ENCODE measurements at places on chromosomes 5 and 9.

DNA sequence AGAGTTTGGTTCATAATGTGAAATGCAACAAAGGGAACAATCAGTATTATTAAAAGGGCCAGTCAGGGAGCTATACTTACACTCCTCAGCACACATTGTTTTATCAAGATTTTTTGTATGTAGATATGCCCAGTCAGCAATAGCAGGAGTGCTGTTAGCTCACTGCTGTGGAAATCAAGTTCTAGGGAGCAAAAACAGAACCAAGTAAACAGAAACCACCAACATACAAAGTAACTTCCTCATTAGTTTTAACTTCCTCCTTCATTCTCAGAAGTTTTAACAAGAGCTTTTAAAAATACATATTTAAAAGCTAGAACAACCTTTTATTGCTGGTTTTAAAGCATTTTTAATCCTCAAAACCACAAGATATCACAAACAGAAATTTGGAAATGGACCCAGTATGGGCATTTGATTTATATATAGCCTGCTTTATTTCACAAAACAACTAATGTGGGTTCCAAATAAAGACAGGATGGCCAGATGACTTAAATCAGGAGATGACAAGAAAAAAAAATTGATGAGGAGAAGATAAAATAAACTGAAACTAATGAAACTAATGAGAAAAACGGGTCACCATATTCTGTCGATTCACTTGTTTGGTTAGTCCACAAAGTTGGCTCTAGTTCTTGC lies 178.5 kb downstream of the ADAMTS12 start:
- DNase-seq, result no peak

DNA sequence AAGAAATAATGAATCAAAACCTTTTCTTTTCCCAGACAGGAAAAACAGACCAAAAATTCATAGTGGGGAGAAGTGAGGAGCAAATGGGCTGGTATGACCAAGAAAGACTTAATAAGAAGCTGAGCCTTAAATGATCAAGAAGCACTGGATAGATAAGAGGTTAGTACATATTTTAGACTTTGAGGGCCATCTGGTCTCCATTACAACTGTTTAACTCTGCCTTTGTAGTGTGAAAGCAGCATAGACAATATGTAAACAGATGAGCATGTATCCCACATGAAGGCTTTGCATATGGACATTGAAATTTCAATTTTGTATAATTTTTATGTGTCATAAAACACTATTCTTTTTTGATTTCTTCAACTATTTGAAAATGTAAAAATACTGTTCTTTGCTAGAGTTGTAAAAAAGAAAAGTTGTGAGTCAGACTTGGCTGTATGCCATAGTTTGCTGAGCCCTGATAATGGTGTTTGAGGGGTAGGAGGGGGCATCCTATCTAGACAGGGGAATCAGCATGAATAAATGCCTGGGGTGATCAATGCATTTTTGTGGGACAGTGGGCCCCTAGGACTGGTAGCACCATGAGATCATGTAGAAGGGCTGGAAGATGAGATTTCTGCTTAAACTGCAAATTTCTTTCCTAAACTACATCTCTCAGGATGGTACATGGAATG lies 91.8 kb upstream of the GPR151 start:
- no peak for DNase-seq

DNA sequence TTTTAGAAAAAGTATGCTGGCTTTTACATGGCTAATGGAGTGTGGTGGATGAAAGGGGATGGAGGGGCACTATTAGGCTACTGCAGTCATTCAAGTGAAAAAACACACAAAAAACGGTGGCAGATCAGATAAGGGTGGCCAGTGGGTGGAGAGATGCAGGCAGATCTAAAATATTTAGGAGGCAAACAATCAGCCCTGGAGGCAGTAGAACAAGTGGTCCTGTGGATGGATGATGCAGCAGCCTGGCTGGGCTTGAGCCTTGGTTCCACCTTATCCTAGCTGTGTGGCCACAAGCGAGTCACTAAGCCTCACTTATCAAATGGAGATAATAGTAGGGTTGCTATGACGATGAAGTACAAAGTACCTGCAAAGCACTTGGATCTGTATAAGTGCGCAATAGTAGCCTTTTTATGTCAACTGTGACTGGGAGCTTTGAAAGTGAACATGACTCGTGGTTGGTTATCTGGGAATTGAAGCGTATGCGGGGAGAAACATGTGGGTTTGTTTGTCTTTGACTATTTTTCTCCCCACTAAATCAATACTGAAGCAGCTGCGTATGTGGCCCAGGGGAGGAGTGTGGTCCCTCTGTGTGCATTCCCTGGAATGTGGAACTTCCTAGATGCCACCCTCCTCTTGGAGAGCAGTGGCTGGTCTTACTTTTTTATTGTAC lies 20.2 kb downstream of the NSG2 start:
- DNase-seq, result no peak

- DNase-seq, result peak; percentile 61
These were observed 31.4 kb downstream of the ANXA6 start for GRCh38 chr5:151126199-151126645.

DNA sequence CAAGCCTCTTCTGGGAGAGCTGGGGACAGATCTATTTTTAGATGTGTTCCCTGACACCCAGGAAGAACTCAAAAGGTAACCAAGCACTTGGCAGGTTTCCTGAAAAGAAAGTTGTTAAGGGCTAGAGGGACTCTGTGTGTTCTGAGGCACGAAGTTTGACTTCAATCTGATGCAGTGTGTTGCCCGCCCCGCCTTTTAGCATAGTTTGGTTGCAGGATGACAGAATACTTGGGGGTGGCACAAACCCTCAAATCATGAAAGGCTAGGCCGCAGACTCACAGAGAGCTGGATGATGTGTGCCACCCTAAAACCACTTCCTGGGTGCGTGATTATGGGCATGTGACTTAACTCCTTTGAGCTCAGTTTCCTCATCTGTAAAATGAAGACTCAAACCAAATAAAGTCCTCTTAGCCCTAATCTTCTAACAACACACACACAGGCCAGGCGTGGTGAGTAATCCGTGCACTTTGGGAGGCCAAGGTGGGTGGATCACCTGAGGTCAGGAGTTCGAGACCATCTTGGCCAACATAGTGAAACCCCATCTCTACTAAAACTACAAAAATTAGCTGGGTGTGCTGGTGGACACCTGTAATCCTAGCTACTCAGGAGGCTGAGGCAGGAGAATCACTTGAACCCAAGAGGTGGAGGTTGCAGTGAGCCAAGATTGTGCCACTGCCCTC lies 12.8 kb upstream of the NDFIP1 start:
- DNase-seq, result peak; percentile 71

- no peak for DNase-seq
These were observed 133.2 kb downstream of the TRIO start for GRCh38 chr5:14276380-14276779.

GRCh38 chr5:83785176-83785668 lies 64.6 kb upstream of the HAPLN1 start:
- no peak for DNase-seq

DNA sequence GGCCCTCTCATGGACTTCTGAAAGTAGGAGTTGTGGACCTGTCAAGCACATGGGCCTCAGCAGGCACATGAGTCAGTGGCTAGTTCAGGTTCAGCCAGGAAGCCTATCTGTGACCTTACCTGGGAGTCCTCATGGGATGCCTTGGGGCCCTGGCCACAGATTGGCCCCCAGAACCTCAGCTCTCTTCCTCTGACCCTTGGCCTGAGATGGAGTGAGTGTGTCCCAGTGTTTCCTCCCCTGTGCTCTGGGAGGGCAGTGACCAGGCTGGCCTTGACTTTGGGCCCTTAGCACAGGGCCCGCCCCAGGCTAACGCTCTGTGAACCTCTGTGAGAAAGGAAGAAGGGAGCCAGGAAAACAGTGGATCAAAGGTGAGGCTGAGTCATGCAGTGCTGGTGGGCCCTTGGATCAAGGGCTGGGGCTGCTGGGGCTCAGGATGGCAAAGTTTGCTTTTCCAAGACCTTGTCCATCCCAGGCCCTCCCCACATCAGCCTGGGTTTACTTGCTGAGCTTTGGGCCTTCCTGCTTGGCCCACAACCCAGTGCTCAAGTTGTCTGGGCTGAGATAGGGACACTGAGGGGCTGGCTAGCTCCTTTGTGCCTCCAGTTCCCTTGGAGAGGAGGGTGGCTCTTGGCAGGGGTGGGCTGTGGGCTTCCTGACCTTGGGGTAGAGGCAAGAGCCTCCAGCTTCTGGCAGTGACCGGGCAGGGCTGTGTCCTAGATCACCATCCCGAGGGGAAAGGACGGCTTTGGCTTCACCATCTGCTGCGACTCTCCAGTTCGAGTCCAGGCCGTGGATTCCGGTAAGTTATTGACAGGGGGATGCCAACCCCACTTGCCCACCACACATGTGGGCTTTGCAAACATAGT lies 41.4 kb downstream of the RGS3 start:
- no peak for DNase-seq

DNA sequence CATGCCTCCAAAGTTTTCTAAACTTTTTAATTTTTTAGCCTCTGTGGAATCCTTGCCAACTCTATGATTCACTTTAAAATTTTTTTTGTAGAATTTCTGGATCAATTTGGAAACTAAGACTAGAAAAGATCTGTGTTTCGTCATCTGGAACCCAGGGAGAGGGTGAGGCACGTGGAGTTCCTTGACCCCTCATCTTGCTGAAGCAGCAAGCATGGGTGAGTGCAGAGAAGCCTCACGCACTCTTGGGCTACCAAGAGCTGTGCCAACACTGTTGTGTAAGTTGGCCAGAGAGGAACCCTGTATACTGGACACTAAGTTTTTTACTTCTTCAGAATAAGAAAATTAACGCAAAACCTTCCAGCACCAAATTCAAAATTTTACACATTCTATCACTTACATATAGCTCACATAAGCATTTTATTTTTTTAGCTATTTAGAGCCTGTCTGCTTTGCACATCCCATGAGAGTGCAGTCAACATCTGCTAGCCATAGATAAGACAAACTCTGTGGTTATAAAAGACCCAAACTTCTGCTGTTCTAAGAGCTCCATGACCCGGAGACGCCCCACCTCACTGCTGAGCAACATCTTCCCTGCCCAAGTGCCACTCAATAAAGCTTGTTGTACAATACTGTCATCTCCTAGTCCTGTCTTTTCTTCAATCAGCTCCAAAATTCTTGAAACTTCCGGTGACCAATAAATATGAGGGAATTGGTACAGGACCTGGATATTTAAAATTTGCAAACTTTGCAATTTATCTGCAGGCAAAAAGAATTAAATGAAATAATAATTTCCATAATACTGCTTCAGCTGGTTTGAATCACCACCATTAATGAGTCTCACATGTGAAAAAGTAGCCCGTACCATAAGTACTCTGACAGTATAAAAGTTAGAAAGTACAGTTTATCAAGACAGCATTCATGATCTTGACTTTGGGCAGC lies 69.7 kb upstream of the ADCY2 start:
- no peak for DNase-seq

GRCh38 chr9:134390537-134390936 lies 64.3 kb downstream of the RXRA start:
- peak; percentile 78 for DNase-seq

DNA sequence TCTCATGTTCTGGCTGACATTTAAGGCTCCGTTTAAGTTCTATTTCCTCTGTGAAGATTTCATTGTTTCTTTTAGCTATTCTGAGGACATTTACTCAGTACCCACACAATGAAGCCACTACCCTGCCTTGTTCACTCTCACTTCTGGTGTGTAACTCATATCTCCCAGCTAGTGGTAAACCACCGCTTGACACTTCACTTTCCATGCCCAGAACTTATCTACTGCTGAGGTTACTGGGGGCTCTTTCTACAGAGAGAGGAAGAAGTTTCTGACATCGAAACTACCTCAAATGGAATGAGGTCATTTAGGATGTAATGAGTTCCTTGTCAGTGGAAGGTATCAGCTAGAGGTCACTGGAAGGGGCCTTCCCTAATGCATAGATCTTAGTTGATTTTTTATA lies 501.5 kb downstream of the DMAC1 start:
- peak; percentile 46 for DNase-seq

- DNase-seq, result no peak
These were observed 82.5 kb upstream of the ZNF169 start for GRCh38 chr9:94176608-94177007.

GRCh38 chr9:93184432-93185265 lies 710 bp downstream of the WNK2 start:
- no peak for DNase-seq

DNA sequence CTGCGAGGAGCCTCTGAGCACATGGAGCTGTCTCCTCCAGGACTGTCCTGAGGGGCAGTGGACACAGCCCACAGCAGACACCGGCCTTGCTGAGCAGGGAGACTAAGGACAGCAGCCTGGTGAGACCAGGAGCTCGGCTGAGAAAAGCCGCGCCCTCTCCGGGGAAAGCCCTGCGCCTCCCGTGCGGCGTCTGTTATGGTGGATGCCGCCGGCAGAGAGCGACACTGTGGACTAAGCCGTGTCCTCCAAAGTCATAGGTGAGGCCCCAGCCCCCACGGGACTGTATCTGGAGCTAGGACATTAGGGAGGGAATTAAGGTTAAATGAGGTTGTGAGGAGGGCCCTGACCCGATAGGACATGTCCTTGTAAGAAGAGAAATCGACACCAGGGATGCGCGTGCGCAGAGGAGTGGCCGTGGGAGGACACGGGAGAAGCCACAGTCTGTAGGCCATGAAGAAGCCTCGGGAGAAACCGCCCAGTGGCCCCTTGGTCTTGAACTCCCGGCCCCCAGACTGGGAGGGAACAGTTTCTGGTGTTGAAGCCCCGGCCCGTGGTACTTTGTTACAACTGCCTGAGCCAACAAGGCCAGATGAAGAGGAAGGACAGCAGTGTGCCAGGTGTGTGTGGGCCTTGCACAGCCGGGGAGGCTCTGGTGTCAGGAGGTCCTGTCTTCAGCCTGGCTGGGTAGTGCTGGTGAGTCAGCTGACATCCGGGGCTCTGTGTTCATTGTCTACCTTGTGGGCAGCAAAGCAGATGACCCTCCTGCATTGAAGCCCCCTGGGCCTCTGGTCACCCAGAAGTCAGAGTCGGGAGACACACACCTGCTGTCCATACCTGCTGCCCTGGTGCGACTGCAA lies 22.1 kb downstream of the MRPL36 start:
- DNase-seq, result no peak

- no peak for DNase-seq
These were observed 33.5 kb downstream of the OR1J1 start for GRCh38 chr9:122444041-122444733.

DNA sequence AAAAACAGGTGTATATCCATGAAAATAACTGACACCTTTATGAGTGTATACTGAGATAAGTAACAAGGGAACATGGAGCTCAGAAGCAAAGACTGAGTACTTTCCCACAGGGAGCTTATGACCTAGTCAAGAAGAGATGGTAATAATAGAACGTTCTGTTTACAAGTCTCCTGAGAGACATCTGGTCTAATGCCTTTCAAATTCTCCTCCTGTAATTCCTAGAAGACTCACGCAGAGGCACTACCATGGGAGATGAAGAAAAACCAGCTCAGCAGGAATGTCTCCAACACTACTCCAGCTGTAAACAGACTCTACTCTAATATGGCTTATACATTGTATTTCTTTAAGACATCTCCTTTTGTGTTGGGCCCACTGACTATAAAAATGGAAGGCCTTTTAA lies 503.6 kb upstream of the TUSC1 start:
- DNase-seq, result no peak
